ENCODE measurements at places on chromosomes 7 and 10. TPM values are rescaled to one million over a fixed set of nuclear protein-coding genes. Genes with fewer than 3 reads are reported as not detected.
A peak's percentile ranks its signal among the peaks of the same experiment; 100 is the strongest.

MEOX2 gene
- polyA plus RNA-seq = 3.4 TPM

NPSR1 gene
- polyA plus RNA-seq = 0.23 TPM

ZNF394 gene
- polyA plus RNA-seq = 41.3 TPM

- no peak overlapping the region for H3K4me3 ChIP-seq
- H3K36me3 ChIP-seq = no peaks in the 10 kb centered on the region
- no peaks in the 10 kb centered on the region for H3K27me3 ChIP-seq
- H3K4me1 ChIP-seq = no peaks in the 10 kb centered on the region
- DNase-seq = no peak
Measured at GRCh38 chr10:36578306-36578705, 547.1 kb upstream of the ANKRD30A start.

DNA sequence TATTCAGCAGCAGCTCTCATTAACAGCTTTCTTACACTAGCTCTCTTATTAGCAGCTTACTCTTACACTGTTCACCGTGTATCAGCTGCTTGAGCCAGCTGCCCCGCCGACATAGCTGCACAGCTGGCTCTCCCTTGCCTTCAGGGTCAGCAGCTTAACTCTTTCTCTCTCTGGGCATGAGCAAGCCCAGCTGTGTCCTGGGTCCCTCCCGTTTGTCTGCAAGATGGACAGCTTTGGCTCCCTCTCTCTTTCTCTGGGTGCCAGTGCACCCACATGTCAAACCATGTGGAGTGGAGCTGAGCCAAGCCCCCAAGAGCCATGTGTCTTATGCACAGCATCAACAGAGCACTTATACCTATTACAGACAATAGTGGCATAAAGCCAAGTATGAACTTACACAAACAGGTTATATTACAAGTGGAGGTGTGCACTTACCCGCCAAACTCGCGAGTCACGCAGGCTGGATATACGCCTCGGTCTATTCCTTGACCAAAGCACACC, 35.7 kb upstream of the MTPAP start:
- no peaks in the 10 kb centered on the region for H3K27me3 ChIP-seq
- H3K36me3 ChIP-seq = no peaks in the 10 kb centered on the region
- DNase-seq = no peak
- no peak overlapping the region for H3K27ac ChIP-seq

DNA sequence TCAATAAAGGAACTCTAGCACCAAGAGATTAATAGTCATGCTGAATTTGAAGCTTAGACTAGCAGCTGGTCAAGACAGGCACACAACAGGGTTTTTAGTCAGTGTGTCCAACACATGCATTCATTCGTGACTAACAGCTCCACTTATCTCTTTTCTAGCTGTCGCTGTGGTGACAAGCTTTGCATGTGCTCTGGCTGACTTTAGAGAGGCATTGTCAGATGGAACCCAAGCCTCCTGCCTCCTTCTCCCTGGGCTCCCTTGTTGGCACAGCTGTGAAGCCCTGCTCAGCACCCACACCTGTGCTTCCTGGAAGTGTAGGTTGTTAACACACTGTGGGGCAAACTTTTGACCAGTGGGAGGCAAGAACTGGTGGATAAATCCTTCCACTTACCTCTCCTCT, 9.8 kb upstream of the AGK start:
- H3K4me1 ChIP-seq = no peaks in the 10 kb centered on the region
- peaks cover 4% of the 10 kb centered on the region for H3K27me3 ChIP-seq
- H3K36me3 ChIP-seq = no peaks in the 10 kb centered on the region
- H3K4me3 ChIP-seq = no peak overlapping the region
- DNase-seq = no peak
- no peak overlapping the region for H3K27ac ChIP-seq

DNA sequence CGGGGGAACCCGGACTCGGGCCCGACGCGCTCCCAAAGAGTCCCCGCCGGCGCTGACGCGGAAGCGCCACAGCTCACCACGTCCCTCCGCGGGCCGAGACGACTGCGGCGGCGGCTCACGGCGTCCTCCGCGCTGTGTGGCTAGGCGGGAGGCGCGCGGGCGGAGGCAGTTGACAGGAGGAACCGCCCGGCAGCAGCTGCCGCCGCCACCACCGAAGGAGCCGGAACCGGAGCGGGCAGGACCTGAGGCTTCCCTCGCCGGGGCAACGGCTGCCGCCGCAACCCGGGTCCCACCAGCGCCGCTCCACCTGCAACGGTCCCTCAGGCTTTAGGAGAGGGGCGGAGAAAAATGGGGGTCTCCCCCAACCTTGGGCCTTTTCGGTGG, 334 bp downstream of the ZNF800 start:
- H3K27me3 ChIP-seq = peaks cover 13% of the 10 kb centered on the region
- peaks cover 12% of the 10 kb centered on the region for H3K4me1 ChIP-seq
- peaks cover 2% of the 10 kb centered on the region for H3K36me3 ChIP-seq
- peak; percentile 11 for DNase-seq
- peak overlapping the region; percentile 96 for H3K27ac ChIP-seq
- H3K4me3 ChIP-seq = peak overlapping the region; percentile 88

DNA sequence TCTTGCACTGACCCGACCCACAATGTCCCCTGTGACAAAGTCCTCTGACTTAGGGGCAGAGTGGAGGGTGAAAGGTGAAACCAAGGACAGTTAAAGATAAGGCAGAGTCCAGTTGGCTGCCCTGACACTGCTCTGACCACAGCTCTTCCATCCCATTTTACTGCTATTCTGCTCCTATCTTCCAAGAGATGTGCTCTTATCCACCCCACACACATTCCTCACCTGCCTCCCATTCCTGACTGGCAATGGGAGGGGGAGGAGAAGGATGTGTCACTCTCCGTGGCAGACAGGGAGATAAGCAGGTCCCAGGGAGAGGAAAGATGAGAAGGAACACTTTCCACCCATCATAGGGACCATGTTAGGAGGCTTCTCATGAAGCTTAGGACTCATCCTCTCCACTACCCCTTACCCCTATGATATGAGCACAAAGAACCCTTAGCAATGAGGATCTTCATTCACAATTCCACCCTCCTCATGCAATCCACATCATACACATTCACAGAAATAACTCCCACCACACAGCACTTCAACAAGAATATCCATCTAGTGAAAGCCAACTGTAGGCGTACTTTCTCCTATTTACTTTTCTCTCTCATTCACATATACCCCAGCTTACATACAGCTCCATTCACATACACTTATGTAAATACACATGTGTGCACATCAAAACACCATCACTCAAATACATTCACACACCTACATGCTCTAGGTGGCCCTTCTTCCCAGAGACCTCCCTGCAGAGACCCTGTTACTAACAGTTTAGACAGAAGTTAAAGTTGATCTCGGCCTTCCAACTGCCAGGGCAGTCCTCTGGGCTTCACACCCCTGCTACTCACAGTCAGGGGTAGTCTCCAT, 6.6 kb downstream of the SYNPO2L start:
- peaks cover 27% of the 10 kb centered on the region for H3K4me1 ChIP-seq
- H3K27ac ChIP-seq = no peak overlapping the region
- H3K4me3 ChIP-seq = no peak overlapping the region
- H3K27me3 ChIP-seq = no peaks in the 10 kb centered on the region
- H3K36me3 ChIP-seq = no peaks in the 10 kb centered on the region

DNA sequence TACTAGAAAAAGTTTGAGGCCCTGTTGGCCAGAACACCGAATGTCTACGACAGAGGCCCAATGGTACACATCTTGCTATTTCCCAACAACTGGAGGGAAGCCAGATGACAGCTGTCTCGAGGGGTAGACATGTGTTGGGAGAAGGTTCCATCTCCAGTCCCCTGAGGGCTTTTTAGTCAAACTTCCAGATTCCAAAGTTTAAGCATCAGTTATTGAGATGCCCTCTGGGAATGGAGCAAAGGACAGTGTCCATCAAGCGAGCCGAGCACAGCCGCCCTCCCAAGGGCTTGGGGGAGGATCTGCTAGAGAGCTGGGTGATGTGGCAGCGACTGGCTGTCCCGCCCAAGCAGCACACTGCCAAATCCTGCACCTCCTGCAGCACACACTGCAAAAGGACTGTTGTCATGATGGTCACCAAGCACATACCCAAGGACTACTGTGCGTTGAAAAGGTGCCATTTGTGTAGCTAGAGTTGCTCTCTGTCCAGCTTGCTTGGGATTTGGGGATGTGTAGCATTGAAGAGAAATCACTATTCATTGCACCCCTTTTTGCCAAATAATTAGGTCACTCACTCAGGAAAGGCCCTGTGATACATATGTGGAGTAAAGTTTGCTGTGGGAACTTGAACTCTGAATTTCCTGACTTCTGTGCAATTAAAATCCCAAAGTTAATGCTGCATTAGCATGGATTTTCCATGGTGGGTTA, 164.6 kb downstream of the TRIL start:
- no peaks in the 10 kb centered on the region for H3K27me3 ChIP-seq
- no peaks in the 10 kb centered on the region for H3K36me3 ChIP-seq
- H3K4me3 ChIP-seq = no peak overlapping the region
- H3K4me1 ChIP-seq = no peaks in the 10 kb centered on the region
- H3K27ac ChIP-seq = no peak overlapping the region

DNA sequence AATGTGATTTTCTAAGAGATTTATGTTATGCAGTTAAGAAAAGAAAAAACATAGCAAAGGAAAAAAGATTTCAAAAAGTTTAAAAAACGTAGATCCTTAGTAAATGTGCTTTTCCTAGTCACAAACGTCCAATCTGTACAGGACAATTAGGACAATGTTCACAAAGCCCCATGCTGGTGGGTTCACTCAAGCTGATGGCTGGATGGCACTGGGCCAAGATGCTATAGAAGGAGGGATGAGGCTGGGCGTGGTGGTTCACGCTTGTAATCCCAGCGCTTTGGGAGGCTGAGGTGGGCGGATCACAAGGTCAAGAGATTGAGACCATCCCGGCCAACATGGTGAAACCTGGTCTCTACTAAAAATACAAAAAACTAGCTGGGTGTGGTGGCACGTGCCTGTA, 22.1 kb downstream of the SVIL start:
- H3K36me3 ChIP-seq = no peaks in the 10 kb centered on the region
- DNase-seq = no peak
- H3K4me3 ChIP-seq = no peak overlapping the region

GRCh38 chr7:41222746-41223145, 480.1 kb downstream of the INHBA start:
- no peak overlapping the region for H3K4me3 ChIP-seq
- DNase-seq = no peak
- H3K27me3 ChIP-seq = no peaks in the 10 kb centered on the region
- no peaks in the 10 kb centered on the region for H3K4me1 ChIP-seq
- no peak overlapping the region for H3K27ac ChIP-seq

DNA sequence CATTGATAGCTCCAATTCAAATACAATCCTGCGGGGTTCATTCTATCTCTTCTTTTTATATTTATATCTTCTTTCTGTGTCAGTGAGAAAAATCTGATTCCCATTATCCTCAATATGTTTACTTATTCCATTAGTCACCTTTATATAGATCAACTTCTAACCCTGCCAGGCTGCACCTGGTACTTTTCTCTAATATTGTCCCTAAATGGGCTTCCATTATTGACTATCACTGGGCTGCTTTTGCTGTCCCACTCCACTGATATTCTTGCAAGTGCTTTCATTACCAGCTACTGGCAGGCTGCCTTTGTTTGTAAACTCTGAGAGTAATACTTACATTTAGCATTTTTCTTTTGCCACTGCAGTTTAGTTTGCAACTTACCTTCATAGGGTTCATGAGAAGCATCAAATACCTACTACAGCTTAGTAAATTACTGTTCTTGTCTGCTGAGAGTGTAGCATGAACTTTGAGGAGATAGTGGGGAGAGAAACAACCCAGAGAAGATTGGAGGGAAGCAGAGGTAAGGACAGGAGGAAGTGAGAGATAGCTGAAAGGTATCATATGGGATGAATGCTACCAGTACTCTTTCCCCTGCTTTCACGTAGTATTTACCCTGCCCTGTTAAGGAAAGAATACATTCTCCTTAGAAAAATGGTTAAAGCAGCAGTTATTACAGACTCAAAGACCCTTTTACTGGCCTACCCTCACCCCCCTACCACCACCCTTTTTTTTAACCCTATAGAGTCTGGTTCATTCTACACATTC, 119.1 kb downstream of the PHTF2 start:
- DNase-seq = no peak
- no peaks in the 10 kb centered on the region for H3K4me1 ChIP-seq
- peaks cover 3% of the 10 kb centered on the region for H3K36me3 ChIP-seq
- no peak overlapping the region for H3K4me3 ChIP-seq
- H3K27me3 ChIP-seq = no peaks in the 10 kb centered on the region

DNA sequence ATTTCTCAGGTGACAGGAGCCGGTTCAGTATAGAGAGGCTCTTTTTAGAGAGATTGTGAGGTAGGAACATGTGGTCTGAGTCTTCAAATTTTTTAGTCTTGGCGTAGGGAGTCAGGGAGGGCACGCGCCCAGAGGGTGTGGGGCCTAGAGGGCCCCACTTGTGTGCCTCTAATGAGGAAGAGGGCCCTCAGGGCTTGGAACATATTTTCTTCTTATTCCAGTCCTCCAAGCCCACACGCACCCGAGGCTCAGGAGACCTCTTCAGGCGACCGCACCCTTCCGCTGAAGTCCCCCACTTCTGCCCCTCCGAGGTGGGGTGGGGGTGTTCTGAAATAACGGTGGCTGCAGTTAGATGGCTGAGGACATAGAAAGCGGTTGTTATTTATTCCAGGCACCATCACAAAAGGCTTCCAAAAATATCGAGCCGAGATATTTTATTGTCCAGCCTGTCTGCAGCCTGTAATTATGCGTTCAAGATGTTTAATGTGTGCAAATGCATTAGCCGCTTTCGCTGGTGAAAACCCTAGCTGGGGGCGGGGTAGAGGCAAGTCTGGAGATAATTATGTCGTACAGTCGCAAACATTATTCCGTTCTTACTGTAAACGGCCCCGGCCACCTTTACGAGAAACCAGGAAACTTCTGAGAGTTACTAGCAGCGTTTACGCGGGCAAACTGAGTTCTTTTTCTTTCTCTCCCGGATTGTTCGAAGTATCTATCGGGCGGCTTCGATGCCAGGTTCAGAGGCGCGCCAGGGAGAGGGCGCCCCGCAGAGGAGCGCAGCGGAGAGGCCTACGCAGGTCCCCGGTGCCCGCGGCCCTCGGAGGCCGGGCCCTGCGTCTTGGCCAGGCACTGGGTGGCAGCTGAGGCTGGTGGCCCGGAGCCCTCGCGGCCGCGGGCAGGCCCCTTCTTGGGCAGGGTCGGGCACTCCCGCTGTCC, 12.9 kb upstream of the HOXA13 start:
- H3K27me3 ChIP-seq = peaks cover 84% of the 10 kb centered on the region
- no peak overlapping the region for H3K27ac ChIP-seq
- H3K4me3 ChIP-seq = no peak overlapping the region

DNA sequence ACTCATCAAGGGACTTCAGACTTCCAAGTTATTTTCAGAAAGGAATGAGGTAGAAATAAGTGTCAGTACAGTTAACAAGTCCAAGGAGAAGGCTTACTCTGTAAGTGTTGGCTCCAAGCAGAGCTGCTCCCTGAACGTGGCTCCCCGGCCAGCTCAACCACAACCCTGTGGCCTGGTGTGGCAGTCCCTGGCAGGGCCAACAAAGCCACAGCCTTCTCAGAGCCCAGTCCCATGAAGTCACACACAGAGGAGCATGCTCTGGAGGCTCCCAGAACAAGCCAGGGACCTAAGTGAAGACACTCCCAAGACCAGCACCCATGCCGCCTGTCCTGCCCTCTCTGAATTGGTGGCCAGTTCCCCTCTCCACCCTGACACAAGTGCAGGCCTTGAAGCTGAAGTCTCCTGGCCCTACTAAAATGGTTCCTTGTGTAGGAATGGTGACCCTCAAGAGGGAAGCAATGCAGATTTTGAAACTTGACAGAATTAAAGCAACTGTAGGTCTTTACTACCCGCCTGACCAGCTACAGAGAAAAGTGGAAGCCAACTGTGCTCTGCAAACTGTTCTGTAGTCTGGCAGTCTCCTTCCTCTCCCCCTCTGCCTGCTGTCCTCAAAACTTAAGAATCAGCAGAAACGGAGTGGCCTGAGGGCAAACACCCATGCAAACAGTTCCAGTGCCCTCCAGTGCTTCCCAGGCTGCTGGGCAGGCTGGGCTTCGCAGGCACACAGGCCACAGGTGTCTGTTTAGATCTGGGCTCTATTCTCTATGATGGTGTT, 51.1 kb downstream of the NOD1 start:
- no peaks in the 10 kb centered on the region for H3K27me3 ChIP-seq
- DNase-seq = no peak
- peaks cover 13% of the 10 kb centered on the region for H3K36me3 ChIP-seq
- no peak overlapping the region for H3K27ac ChIP-seq
- H3K4me3 ChIP-seq = no peak overlapping the region
- H3K4me1 ChIP-seq = no peaks in the 10 kb centered on the region

Measured in thymus (tissue), 14 donors.